Activated naive CD4-positive, alpha-beta T cell treated with anti-CD3 and anti-CD28 coated beads for 36 hours (primary cell): ENCODE measurements at places on chromosomes 1 and 21.

- DNase-seq = no peak
These were observed 18.9 kb downstream of the NECAP2 start for GRCh38 chr1:16459352-16459925.

- peak; percentile 82 for DNase-seq
These were observed 10.0 kb downstream of the YBEY start for GRCh38 chr21:46295996-46296752.

DNA sequence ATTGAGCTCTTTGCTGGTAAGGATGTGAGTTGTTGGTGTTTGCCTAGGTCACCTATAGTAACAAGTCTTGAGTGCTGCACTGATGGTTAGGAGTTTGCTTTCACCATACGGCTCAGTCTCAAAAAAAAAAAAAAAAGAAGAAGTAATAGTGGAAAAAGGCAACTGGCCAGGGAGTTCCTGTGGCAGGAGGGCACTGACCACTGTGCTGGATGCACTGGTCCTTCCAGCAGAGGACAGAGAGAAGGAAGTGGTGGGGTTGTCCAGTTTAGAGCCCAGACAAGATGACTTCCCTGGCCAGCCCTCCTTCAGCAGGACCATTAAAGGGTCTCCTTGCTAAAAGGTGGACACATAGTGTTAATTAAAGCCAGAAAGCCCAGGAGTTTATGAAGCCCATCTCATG, 11.9 kb upstream of the PTCH2 start:
- no peak for DNase-seq

GRCh38 chr1:25572708-25573590, 29.5 kb downstream of the LDLRAP1 start:
- peak; percentile 65 for DNase-seq

GRCh38 chr21:29800056-29800455, 139.7 kb downstream of the GRIK1 start:
- DNase-seq = no peak

- DNase-seq = no peak
These were observed 14.8 kb upstream of the ZFP69B start for GRCh38 chr1:40435471-40435870.

GRCh38 chr1:11354893-11355553, 82.0 kb downstream of the UBIAD1 start:
- DNase-seq = no peak

DNA sequence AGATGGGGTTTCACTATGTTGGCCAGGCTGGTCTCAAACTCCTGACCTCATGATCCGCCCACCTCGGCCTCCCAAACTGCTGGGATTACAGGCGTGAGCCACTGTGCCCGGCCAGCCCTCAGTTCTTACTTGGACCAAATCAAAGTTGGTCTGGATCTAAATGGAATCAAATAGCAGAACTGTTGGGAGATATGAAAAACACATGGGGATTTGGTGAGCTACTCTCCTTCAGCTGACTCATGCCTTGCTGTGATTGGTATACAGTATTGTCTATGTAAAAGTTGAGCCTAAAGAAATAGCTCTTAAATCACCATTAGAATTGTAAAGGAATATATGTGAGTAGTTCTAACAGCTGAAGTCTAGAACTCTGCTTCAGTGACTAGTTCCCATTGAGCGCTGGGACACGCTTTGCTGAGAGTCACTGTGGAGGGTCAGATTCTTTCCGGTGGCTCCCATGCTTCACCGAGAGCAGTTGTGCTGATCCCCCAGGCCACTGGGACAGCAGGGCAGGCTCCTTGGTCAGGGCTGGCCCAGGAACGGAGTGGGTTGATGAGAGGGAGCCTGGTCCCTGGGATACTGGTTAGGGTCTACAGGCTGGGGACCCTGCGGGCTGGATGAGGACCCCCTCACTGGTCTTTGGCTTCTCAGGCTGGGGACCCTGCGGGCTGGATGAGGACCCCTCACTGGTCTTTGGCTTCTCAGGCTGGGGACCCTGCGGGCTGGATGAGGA, 14.0 kb downstream of the PKNOX1 start:
- no peak for DNase-seq

- no peak for DNase-seq
These were observed 324.3 kb downstream of the TGFB2 start for GRCh38 chr1:218669431-218669830.

DNA sequence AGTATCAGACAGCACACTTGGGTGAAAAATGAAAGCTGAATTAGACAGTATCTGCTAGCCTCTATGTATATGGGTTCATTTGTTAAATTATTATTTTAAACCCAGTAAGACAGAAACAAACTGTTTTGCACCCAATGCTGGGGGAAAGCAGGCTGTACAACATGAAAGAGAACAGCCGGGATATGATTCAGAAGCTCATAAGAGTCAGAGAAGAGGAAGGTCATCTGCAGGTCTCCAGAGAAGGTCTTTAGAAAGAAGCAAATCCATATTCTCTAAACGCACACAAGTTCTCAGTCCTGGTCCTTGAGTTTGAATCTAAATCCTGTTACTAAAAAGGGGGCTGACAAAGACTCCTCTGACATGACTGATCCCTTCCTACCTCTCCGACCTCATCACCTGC, 155.1 kb downstream of the SIPA1L2 start:
- no peak for DNase-seq

- no peak for DNase-seq
These were observed 31.7 kb downstream of the PROX1 start for GRCh38 chr1:214019499-214019898.

GRCh38 chr1:236129306-236129705, 13.0 kb upstream of the GPR137B start:
- DNase-seq = no peak

- no peak for DNase-seq
These were observed 3.4 kb upstream of the CDCP2 start for GRCh38 chr1:54156201-54156600.

DNA sequence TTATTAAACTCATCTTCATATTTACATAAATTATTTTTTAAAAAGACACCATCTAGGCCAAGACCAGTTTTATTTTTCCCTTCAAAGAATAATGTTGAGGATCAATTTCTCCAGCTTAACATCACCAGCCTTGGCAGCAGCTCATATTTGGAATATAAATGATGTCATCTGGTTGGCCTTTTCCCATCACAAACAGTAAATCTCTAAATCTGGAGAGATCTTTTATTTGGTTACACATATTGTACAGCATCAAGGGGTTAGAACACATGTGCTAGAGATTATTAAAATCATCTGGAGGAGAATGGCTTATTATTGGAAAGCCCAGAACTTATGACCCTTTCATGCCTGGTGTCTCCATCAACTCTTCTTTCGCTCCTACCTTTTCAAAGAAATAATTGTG, 508.8 kb downstream of the PLPP3 start:
- DNase-seq = no peak

- DNase-seq = no peak
These were observed 344.7 kb upstream of the USP24 start for GRCh38 chr1:55559842-55560241.

DNA sequence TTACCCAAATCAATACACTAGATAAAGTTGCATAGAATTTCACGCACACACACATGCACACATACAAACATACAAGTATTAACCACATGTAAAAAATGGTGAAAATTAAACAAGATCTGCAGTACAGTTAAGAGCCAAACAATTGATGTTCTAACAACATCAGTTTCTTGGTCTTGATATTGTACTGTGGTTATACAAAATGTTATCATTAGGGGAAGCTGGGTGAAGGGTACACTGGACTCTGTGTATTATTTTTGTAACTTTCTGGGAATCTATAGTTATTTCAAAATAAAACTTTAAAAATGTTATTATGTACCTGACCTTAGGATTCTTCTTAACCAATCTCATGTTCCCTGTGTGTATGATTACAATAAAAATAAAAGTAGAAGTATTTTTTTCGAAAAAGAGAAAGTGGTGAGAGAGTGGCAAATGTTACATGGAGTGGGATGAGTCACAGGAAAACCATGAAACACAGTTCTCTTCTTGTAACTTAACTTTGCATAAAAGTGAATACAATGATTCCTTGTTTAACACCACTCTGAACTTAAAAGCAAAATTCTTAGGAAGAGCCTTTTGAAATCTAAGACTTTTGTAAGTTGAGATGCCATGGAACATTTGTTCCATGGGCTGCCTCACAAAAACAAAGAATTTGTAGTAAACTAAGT, 101.6 kb upstream of the RUNX1 start:
- DNase-seq = no peak

GRCh38 chr21:43778469-43779335, 2.6 kb upstream of the CSTB start:
- peak; percentile 36 for DNase-seq

DNA sequence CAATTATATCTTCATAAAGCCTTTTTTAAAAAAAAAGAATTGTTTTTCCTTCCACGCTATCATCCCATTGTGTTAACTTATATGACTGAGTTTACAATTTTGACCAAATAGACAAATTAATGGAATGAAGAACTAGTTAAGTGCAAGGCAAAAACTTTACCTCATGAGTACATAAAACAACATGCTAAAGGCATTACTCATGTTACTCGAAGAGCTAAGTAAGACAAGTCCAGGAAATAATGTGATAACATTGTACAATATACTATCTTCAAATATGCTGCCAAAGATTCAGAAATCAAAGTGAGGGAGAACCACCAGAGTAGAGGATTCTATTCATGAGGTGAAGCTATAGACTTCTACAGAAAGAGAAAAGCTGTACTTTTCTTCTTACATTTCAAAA, 24.2 kb upstream of the DYNLT5 start:
- no peak for DNase-seq

DNA sequence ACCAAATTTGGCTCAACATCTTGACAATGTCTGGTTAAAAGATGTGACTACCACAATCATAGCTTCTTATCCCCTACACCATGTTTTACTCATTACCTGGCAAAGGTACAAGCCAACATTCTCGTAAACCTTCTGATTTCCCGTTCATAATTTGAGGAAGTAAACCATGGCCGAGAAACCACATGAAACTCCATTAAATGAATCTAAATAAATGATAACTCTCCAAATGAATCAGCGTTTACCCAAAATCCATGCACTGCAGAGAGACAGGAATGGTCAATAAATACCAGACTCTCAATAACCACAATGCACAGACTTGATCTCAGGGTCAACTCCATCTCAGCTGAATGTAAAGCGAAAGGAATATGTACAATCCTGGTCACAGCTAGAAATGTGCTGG, 125.2 kb downstream of the TYW3 start:
- DNase-seq = no peak

DNA sequence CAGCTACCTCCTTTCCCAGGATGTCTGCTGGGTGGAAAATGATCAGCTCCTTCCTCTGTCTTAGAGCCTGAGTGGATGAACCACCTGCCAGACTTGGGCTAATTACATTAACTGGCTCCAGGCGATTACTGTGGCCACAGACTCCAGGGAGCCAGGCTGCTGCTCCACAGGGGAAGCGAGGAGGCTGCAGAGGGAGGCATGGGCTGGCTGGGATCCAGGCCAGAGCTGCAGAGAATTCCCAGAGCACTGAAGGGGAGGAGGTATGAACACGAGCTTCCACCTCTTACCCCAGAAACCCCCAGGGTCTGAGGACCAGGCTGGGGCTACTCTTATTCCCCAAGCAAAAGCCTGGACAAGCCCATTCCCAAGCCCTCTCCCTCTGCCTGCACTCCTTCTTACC, 136.0 kb upstream of the KLHDC7A start:
- DNase-seq = no peak

GRCh38 chr1:36014722-36015220, 69.1 kb upstream of the TEKT2 start:
- DNase-seq = no peak
